ENCODE measurements at places on chromosomes 7 and 10.

- no peak for DNase-seq
Measured at GRCh38 chr10:59700709-59701108, 8.9 kb downstream of the SLC16A9 start.

- no peak for DNase-seq
Measured at GRCh38 chr7:126856691-126857291, 395.9 kb downstream of the GRM8 start.

DNA sequence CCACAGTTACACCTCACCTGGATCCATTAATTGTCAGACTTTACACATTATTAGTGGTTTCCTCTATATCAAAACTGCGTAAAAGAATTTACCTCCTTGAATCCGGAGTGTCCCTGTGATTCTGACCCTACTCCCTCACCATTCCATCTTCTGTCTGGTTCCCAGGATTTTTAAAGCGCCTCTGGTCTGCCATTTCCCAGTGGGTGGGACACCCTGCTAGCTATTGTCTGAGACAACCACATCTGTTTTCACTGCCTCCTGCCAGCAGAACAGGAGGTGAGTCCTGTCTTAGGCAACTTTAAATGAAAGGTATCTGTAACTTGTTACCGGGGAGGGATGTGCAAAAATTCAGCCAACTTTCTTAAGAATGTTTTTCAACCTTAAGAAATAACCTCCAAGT is 2.3 kb downstream of the MACROH2A2 start:
- DNase-seq: no peak

DNA sequence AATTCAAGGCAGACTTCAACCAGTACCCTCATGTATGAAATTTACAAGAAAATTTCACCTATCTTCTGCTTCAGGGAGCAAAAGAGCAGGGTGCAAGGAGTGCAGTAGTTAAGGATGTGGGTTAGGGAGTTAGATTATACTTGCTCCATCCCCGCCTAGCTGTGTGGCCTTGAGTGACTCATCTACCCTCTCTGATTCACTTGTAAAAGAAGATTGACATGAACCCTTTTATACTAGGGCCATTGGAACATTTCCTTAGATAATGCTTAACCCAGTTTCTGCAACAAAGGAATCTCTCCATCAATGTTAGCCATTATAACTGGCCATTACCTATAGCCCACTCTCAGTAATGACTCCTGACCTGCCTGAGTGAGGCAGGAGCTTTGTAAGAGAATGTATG is 10.2 kb upstream of the HSPA12A start:
- DNase-seq: no peak

DNA sequence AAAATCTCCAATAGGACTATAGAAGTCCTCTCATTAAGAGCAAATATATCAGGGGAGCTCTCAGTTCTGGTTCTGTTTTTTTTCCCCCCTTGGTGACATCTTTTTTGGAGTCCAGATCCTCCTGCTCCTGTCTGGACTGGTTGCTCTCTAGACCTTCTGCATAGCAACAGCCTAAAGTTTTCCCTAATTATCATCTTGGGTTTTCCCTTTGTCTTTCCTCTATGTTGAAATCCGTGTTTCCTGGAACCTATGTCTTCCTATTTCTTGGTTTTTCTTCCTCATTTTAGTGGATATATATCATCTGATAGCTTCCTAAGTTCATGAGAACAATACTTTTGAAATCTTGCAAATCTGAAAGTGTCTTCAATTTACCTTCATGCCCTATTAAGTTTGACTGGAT is 29.7 kb upstream of the MTERF1 start:
- DNase-seq: no peak

DNA sequence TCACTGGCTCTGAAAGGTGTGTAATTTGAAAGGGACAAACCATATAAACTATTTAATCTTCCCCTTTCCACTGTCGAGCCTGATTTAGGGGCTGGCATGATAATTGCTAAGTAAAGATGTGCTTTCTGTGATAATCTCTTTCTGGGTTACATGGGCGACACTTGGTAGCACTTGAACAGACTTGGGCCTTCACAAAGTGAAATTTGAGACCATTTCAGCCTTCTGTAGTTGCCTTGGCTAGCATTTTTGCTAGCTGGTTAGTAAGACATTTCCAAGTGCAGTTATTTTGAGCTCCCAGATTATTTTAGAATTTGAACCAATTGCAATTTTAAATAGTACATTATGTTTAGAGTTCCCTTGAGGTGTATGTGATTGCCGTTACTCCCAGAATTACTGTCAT is 432.7 kb upstream of the GALNT17 start:
- no peak for DNase-seq

GRCh38 chr10:121823993-121824463 is 103.8 kb downstream of the ATE1 start:
- peak; percentile 23 for DNase-seq

GRCh38 chr7:151125470-151125845 is 39.2 kb downstream of the AGAP3 start:
- DNase-seq: no peak

DNA sequence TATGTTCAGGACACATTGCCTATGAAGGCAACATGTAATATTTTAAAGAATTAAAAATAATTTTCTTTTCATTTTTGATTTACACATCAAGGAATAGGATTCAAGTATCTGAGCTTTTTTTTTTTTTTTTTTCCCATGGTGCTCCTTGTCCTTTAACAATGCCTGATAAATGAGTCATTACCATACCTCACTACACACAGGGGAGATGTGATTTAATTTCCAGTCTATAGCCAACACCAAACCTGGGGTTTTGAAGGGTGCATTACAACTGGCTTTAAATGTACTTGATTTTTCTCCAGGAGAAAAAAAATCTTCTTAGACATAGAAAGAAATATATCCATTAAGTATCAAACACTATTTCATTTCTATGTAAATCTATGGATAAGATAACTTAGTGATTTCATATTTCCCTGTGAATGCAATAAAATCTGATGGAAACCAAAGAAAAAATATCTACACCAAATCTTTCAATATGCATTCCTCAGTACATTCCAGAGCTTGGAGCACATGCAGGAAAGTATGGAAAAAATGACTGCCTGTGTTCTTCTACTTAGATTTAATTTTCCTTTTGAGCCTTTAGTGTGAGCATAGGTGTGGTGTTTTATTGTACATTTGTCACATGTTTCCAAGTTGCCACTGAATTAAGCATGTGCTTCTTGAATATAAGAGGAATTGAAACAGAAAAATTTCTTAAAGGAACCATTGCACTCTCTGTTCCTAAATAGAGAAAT is 204.8 kb upstream of the MEOX2 start:
- no peak for DNase-seq

DNA sequence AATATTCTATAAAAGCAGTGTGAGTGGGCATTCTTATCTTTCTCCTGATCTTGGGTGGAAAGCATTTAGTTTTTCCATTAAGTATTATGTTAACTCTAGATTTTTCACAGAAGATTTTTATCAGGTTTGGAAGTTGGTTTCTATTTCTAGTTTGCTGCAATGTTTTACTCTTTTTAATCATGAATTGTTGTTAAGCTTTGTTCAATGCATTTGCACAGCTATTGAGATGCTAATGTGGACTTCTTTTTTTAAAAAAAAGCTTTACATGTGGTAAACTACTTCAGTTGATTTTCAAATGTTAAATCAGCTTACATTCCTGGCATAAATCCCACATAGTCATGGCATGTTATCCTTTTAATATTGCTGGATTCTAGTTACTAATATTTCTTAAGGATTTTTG is 363.6 kb upstream of the NRP1 start:
- DNase-seq: no peak

DNA sequence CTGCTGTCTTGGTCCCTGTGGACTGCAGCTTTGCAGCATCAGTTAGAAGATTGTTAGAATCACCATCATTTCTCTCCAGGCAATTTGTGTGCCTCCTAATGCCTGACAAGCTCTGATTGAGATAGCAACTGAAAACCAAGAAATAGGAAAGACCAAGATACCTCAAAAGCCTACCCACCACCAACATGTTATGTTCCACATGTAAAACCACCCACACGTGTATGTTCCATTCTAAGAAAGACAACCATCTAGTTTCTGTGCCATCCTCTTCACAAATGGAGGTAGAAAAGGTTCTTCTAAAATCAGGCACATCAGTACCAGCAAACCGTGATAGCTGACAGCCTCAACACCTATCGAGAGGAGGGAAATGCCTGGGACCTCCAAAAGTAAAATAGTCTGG is 46.9 kb downstream of the TASOR2 start:
- DNase-seq: no peak

GRCh38 chr10:117429643-117430265 is 54.5 kb upstream of the PDZD8 start:
- no peak for DNase-seq

Data from NCI-H1048 (cell line).